ENCODE measurements at places on chromosomes 6 and 20.

DNA sequence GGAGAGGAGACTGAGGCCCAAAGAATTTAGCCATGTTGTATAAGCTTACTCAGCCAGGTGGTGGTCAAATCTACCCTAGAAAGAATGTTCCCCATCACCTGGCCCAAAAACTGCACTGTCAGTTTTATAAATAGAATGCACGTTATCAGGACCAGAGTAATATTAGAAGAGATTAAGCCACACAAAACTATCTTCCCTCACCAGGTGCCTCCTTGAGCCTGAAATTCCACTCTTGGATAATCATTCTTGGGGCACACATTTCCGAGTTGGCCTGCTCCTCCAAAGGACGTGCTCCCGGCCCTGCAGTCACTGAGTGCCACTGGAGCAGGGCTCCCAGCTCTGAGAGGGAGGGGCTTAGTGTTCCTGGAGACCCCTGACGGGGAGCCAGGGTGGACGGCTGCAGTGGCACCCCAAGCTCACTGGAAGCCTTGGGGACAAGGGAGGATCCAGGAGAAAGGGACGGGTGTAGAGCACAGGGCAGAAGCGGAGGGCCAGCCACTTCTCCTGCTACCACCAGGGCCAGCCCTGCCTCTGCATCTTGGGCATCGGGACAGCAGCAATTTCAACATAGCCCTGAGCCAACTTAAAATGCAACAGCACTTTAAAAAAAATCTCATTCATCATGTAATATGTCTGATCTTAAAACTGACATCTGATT is 160.8 kb upstream of the QKI start:
- no peak for DNase-seq

DNA sequence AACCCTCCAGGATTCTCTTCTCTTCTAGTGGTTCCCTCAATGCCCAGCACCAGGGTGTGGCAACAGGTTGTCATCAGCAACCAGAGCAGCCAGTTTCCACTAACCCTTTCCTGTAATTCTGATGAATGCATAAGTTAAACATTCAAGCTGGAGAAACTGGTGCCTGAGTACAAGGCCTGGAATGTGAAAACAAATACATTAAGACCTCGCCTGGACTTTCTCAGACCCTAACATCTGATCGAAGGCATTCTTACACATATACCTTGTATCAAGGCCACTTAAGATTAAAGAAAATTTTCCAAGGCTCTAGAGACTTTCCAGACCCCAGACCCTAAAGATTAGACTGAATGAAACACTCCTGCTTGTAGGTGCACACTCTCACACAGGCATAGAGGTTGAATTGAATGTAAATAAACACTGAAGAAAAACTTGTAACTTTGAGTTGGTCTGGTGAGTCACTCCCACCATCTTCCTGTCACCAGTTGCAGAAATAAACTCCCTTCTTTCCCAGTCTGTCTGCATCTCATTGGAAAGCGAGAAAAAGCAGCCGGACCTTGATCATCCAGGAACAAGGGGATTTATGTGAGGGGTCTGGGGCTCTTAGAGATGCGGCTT is 9.0 kb downstream of the LRP11 start:
- DNase-seq: no peak

DNA sequence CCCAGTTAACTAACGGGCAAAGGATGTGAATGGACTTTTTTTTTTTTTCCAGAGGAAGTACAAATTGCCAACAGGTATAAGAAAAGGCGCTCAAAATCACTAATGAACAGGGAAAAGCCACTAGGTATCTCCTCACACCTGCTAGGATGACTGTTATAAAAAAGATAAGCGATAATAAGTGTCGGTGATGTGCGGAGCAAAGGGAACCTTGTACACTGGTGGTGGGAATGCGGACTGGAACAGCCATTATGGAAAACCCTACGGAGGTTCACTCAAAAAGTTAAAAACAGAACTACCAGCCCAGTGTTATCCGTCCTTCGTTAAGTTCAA is 787 bp upstream of the RAB32 start:
- DNase-seq: no peak

- DNase-seq: no peak
Observed at GRCh38 chr6:120383681-120384080, 950.6 kb downstream of the TBC1D32 start.

- DNase-seq: no peak
Observed at GRCh38 chr6:15947923-15948322, 181.0 kb upstream of the MYLIP start.

GRCh38 chr20:17648791-17649730 is 33.0 kb downstream of the RRBP1 start:
- DNase-seq: no peak

GRCh38 chr6:15443119-15443830 is 197.4 kb downstream of the JARID2 start:
- DNase-seq: no peak

- no peak for DNase-seq
Observed at GRCh38 chr6:111417946-111418345, 65.1 kb downstream of the REV3L start.

GRCh38 chr6:163337958-163338357 is 76.6 kb upstream of the QKI start:
- DNase-seq: no peak

GRCh38 chr20:39638731-39639130 is 676.6 kb downstream of the DHX35 start:
- no peak for DNase-seq

DNA sequence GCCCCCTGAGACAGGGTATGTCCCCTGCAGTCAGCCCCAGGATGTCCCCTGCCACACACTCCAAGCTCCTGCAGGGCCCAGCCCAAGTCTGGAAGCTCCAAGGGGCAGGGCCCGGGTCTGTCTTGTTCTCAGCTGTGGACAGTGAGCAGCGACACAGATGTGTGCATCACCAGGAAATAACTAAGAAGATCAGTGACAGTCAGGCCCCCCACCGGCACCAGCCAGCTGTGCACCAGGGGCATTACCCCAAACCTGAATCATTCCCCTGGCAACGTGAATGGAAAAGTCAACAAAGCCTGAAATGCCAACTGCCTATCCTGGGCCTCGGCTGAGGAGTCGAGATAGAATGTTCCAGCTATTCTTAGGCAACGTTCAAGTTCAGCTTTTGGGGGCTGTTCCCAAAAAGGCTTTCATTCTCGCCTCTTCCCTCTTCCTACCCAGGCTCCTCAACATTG is 105.0 kb downstream of the PREX1 start:
- no peak for DNase-seq

- no peak for DNase-seq
Observed at GRCh38 chr6:143950875-143951274, 57.2 kb downstream of the PLAGL1 start.

- no peak for DNase-seq
Observed at GRCh38 chr6:20846602-20847028, 312.4 kb downstream of the CDKAL1 start.

GRCh38 chr6:27297484-27297856 is 14.6 kb downstream of the POM121L2 start:
- DNase-seq: no peak

GRCh38 chr6:140300331-140300730 is 925.9 kb upstream of the CITED2 start:
- DNase-seq: no peak

- DNase-seq: no peak
Observed at GRCh38 chr20:15320941-15321340, 983.5 kb upstream of the FLRT3 start.

DNA sequence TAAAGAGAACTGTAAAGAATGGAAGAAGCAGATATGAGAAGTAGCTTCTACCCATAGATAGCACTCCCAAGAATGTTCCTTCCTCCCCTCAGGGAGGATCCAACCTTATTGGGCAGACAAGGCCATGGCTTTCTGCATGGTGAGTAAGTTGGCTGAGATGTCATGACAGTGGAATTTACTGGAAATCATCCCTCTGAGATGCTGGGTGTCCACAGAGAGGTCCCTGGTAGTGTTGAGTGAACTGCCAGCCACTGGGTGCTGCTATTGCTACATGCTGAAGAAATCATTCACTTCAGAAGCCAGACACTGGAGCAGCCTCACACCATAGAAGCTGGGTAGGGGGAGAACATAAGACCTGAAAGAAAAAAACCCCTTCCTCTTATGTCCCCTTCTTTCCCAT is 46.4 kb upstream of the FERMT1 start:
- no peak for DNase-seq

DNA sequence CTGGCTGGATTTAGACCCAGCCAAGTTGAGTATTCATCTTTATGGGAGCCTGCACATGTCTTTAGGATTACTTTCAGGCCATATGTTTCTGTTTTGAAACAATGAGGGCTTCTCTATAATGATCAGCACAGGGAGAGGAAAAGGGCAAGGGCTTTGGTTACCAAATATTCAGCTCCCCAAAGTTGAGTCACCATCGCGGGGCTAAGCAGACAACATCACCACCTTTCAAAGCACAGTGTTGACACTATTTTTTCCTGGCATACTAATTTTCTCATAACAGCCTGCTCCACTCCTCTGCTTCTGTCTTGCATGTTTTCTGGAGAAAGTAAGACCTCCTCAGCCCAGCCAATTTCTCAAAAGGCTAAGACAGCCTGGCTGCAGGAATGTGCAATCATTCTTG is 4.9 kb downstream of the SCML4 start:
- no peak for DNase-seq

DNA sequence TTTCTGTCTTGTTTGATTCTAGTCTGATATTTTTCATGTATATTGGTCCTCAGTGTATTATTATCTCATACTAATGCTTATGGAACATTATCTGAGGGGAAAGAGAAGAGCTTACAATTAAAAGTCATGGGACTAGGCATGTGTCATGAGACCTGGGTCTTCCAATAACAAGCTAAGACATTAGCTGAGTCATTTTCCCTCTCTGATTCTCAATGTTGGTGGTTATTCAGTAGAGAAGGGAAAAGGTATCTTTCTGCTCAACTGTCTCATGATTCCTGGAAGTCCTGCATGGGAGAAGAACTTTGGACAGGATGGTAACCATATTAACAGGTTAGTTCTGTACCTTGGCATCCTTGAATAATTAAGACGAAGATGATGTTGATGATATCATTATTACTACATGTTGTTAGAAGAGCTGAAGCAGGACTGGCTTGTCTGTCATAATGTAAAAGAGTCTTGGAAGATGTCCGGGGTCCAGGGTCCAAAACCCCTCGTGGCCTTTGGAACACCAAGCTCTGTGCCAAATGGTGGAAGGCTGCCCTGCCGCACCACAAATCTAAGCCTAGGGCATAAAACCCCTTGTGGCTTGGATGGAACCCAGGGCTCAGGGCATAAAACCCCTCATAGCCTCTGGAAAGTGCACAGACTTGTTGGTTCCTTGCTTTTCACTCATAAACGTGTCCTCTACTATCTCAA is 19.1 kb downstream of the TRIM38 start:
- no peak for DNase-seq

DNA sequence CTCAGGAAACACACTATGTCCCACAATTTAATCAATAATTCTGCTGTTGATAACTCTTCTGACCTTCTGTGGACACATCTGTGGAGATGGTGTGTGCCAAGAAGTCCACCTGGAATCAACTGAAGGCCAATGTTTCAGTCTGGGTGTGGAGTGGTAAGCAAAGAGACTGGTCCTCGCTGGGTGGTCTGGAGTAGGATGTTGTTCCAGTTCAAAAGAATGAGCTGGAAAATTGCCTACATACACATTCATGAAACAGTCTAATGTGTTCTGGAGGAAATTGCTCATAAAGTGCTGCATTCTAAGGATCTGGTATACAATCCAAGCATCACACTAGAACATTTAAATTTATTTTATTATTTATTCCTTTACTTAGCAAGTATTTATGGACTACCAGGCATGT is 33.9 kb upstream of the TBX18 start:
- no peak for DNase-seq

DNA sequence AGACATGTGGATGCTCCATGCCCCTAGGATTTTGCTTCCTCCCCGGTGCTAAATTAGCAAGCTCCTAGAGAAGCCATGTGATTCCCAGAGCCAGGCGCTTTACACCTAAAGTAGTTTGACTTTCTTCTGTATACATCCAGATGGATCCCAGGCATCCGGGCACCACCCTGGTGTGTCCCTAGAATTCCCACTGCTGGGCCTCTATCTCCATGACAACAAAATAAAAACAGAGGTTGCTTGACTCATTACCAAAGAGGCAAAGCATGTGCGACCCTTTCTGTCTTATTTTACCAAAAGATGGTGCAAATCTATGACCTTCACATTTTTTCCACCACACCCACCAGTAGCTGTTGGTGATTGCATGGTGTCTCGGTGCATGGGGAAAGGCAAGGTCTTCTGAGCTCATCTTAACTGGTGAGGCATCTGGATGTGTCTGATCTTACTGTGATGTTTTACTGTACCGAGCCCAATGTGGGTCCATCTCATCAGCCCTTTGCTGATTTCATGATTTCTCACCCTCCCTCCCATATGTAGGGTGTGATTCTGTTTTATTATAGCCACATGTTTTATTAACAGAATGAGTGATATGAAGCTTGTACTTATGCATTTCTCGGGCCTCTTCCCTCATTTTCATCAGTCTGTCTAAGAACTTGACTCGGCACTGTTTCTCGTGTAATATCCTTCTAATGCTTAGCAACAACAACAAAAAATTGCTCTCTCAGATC is 27.4 kb upstream of the VAPB start:
- DNase-seq: no peak

GRCh38 chr20:40486297-40486696 is 202.7 kb downstream of the MAFB start:
- no peak for DNase-seq

GRCh38 chr6:49406250-49406970 is 56.6 kb downstream of the MMUT start:
- no peak for DNase-seq

DNA sequence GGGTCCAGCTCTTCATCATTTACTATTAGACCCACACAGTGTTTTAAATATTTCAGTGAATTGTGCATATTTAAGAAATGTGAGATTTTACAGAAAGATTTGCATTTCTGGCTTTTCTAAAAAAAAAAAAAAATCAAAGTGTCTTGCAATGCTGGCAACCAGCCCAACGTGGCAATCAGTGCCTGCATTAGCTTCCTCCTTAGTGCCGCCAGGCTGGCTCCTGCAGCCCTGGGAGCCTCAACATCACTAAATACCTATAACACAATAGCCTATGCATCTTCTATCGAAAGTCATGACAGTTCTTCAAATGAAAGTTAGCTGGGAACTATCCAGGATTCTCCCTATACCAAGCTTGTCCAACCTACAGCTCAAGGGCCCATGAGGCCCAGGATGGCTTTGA is 9.4 kb upstream of the CD93 start:
- DNase-seq: no peak

All from H9 (cell line).